H1 (cell line): ENCODE measurements at places on chromosomes 1 and 21. TPM values are rescaled to one million over a fixed set of nuclear protein-coding genes. Genes with fewer than 3 reads are reported as not detected.

DNA sequence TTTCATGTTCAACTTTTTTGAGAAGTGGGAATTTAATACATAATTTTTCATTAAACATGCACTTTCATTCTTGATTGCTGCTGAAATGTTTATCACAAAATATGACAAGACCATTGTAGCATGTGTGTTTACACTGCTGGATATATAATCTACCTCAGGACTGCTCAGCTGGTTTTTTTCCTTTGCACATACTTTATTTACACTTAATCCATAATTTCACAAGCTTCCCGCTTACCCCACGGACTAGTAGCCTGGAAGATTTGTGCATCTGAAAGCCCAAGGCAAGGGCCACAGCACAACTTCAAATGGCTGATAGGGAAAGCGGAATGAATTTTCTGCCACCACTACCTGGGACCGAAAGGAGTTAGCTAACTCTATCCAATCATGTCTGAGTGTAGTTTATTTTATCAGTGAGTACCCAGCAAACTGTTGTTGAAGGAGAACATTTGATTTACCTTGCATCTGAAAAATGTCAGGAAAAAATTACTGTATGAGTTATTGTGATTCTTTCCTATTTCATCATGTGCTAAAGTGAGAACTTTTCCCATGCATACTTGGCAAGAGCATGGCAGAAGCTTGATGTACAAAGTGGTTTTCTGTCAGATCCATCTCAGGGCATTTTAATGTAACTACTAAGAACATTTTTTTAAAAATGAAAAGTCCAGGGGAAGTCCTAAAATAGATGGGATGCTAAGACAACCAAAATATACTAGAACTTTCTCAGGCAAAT is 558.2 kb upstream of the USP24 start:
- H3K27ac ChIP-seq: no peak overlapping the region
- DNase-seq: no peak
- H3K4me3 ChIP-seq: no peak overlapping the region
- H3K4me1 ChIP-seq: no peaks in the 10 kb centered on the region
- no peaks in the 10 kb centered on the region for H3K36me3 ChIP-seq
- H3K27me3 ChIP-seq: no peaks in the 10 kb centered on the region

DNA sequence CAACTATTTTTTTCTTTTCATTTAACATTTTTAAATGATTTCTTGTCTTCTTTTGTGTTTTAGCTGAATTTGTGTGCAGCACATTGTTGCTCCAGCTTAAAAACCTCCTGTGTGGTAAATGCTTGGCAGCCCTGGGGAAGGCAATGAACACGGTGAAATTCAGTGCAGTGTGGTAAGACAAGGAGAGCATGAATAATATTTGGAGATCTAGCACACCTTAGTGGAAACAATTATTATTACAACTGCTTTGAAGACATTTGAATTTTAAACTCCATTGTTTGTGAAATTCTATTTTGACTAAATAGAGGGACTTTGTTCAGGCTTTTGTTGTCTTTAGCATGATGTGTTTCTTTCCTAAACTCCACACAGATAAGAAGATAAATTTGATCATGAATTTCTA is 242.6 kb upstream of the CXADR start:
- no peaks in the 10 kb centered on the region for H3K27me3 ChIP-seq
- DNase-seq: no peak
- no peaks in the 10 kb centered on the region for H3K4me1 ChIP-seq
- H3K4me3 ChIP-seq: no peak overlapping the region
- no peak overlapping the region for H3K27ac ChIP-seq

The SLC35D1 gene
- total RNA-seq: 2.7 and 2.8 TPM in 2 replicates

DNA sequence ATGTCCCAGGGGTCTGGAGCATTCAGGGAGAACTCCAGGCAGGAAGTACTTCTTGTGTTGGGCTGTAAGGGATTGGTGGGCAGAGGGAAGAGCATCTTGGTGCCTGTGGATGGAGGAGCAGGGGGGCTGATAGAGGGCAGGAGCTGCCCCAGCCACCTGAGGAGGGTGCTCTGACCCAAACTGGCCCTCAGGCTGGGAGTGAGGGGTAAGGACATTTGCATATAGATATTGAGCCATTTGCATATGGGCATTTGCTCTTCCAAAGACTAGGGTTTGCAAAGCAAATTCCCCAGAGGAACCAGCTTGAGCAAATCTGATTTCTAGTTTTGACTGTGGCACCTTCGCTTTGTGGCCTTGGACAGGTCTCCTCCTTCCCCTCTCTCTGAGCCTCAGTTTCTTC is 18.2 kb downstream of the ZNF362 start:
- peaks cover 4% of the 10 kb centered on the region; the same call in 1 of the 2 replicates for H3K36me3 ChIP-seq
- H3K4me1 ChIP-seq: no peaks in the 10 kb centered on the region
